Substantia nigra (tissue), 51 donors: ENCODE measurements at places on chromosomes 7 and 10.

DNA sequence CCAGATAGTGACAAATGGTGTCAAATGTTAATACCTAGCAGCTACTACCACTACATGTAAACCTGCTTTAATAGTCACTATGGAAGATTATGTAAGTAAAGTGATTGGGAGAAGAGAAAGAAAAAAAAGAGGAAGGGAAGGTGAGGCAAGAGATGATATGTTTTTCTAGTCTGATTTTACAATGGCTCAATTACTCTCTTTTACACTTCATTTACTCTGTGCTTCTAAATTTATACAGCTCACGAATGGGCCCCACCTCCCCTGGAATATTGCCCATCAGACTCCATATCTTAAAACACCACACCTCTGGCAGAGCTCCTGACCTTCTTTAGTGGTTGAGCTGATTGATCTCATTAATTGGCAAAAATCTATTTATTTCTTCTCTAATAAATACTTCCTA is 28.0 kb upstream of the IKZF1 start:
- no peak for DNase-seq

GRCh38 chr7:149053885-149054284 is 25.6 kb upstream of the PDIA4 start:
- no peak for DNase-seq

GRCh38 chr7:130960208-130960988 is 226.4 kb upstream of the KLF14 start:
- DNase-seq = no peak

- DNase-seq = peak; percentile 74
These were observed 961.5 kb downstream of the KCNMA1 start for GRCh38 chr10:76675951-76676587.

GRCh38 chr7:55523366-55523765 is 48.9 kb downstream of the VOPP1 start:
- no peak for DNase-seq

GRCh38 chr10:3720228-3721019 is 64.6 kb downstream of the KLF6 start:
- no peak for DNase-seq

GRCh38 chr7:122273117-122273516 is 31.4 kb downstream of the FEZF1 start:
- no peak for DNase-seq

- DNase-seq = no peak
These were observed 26.9 kb upstream of the VWA2 start for GRCh38 chr10:114212153-114212552.

DNA sequence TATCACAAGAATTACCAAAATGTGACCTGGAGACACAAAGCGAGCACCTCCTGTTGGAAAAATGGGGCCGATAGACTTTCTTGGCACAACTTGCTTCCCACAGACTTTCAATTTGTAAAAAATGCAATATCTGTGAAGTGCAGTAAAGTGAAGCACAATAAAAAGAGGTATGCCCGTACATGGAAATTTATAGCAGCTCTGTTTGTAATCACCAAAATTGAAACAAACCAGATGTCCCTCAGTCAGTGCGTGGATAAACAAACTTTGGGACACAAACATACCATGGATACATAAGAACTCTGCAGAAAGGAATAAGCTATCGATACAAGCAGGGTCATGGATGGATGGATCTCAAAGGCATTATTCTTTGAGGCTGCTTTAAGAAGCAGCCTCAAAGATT is 33.6 kb downstream of the ARID5B start:
- DNase-seq = no peak

- DNase-seq = no peak
These were observed 91.9 kb upstream of the C1GALT1 start for GRCh38 chr7:7090460-7090859.

- no peak for DNase-seq
These were observed 135.7 kb upstream of the STEAP4 start for GRCh38 chr7:88442413-88442812.

- no peak for DNase-seq
These were observed 2.6 kb downstream of the CPED1 start for GRCh38 chr7:120991161-120991560.

GRCh38 chr10:21334891-21335696 is 190.4 kb downstream of the SKIDA1 start:
- DNase-seq = no peak

- DNase-seq = no peak
These were observed 155.0 kb upstream of the LYZL2 start for GRCh38 chr10:30784524-30784896.

DNA sequence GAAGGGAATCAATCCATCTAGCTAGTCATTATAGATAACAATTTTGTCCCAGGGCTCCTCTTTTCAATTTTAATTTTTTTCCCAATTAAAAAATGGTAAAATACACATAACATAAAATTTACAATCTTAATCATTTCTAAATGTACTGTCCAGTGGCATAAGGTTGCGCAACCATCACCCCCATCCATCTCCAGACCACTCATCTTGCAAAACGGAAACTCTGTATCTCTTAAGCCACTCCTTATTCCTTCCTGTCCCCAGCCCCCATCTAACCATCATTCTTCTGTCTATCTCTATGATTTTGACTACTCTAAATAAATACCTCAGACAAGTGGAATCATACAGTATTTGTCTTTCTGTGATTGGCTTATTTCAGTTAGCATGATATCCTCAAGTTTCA is 46.1 kb upstream of the RAB18 start:
- no peak for DNase-seq

- DNase-seq = no peak
These were observed 15.7 kb downstream of the CSGALNACT2 start for GRCh38 chr10:43153901-43154300.

DNA sequence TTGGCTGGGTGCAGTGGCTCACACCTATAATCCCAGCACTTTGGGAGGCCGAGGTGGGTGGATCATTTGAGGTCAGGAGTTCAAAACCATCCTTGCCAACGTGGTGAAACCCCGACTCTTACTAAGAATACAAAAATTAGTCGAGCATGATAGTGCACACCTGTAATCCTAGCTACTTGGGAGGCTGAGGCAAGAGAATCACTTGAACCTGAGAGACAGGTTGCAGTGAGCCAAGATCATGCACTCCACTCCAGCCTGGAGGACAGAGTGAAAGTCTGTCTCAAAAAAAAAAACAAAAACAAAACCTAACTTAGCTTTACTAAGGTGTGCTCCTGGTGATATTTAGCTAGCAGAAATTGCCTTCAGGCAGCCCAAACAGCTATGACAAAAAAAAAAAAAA is 24.3 kb upstream of the VDAC2 start:
- DNase-seq = no peak

DNA sequence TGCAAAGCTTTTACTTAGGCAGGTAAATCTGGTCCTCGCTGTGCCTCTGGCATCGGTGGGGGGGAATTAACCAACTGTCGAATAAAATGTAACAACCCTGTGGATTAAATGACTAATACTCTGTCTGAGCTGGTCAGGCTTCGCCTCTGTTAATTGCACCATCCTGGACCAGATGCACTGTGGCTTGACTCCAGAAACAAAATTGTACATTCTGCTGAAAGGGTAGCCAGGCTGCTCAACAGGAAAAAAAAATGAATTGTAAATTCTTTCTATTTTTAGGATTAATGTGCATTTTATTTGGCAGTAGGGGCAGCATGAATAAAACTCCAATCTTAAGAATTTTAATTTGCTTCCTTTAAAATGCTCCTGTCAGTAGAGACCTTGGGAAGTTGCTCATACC is 389.4 kb downstream of the SORCS1 start:
- no peak for DNase-seq
